GM12865 (cell line): ENCODE measurements at places on chromosomes 6 and 20.

DNA sequence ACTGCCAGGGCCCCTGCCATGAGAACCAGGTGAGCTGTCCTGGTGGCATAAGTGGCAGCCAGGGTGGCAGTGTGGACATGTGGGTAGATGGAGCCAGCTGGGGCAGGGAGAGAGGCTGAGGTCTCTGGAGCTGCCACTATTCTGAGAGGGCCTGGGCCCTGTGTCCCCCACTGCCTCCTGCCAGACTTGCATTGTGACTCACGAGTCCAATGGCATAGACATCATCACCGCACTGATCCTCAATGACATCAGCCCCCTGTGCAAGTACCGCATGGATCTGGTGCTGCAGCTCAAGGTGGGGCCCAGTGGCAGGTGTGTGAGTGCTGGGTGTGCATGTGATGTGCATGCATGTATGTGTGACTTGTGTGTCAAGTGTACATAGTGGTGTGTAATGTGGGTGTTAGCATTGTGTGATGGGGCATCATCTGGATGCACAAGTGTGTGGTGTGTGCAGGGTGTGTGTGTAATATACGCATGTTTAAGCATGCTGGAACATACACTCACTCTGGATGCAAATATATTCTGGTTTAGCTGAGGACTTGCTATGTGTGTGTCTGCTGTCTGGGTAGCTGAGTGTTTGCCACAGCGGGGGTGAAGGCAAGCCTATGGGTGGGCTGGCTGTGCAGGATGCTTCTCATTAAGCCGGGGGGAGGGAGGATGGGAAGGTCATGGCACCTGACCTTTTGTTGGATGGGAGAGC, 25.1 kb downstream of the UQCC2 start:
- no peak for DNase-seq

DNA sequence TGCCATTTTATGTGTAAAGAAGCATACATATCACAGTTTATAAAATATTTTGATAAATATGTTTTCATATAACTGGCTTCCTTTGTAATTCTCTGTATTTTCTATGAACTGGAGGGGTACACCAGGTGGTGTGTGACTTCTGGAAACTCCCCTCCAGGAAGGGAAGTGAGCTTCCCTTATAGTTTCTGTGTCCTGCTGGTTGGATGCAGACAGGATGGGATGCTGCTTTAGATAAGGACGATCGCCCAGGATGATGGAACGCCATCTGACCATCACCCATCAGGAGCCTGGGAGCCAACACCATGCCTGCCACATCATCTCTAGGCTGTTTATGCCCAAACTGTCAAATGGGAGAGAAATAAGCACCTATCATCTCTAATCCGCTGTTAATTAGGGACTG, 66.1 kb downstream of the SULF2 start:
- DNase-seq = no peak

DNA sequence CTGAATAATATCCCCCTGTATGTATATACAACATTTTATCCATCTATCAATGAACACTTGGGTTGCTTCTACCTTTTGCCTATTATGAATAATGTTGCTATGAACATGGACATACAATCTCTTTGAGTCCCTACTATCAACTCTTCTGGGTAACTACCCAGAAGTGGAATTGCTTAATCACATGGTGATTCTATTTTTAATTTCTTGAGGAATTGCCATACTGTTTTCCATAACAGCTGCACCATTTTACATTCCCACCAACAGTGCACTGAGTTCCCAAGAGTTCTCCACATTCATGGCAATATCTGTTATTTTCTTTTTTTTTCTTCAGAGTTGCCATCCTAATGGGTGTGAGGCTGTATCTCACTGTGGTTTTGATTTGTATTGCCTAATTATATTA, 88.3 kb downstream of the ZHX3 start:
- DNase-seq = no peak

DNA sequence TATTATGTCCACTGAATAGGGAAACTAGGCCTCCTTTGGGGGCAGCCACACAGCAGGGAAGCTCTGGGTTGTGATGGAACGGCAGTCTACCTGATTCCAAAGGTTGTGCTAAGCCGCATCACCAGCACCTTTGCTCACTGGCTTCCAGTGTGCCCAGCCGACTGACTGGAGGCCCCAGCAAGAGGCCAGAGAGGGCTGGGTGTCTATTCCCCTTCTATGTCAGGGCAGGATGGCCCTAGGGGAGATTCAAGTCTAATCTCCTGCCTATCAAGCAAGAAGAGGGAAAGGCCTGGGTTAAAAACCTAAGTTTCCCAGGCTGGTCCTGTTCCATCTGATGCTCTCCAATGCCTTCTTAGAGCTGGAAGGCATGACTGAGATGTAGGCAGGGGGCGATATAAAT, 53.6 kb downstream of the JPH2 start:
- no peak for DNase-seq

DNA sequence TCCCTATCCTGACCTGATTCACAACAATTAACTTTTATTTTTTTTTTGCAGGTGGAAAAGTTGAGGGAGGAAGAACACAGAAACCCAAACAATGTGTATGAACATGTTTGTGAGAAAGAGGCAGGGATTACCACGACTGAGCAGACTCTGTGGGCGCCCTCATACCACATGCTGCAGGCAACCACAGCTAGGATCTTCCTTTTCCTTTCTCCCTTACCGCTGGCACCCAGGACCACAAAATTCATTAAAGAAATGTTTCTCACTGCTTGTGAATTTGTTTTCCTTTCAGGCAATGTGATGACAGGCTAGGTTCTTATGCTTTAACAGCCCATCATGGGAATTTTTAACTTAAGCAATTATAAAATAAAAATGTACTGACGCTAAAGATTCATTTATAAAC, 287.1 kb downstream of the GMDS start:
- no peak for DNase-seq

DNA sequence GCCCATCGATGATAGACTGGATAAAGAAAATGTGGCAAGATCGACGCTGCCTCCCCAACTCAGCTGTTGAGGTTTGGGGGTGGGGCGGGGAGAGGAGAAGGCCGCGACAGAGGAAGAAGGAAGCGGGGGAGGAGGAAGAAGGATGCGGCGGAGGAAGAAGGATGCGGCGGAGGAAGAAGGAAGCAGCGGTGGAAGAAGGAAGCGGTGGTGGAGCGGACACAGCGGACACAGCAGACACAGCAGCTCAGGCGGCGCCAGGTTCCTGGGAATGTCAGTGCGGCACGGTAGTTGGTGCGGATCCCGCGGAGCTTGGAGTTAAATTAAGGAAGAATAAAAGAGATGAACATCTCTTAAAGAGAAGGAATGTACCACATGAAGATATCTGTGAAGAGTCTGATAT, 163.9 kb upstream of the NT5E start:
- no peak for DNase-seq

DNA sequence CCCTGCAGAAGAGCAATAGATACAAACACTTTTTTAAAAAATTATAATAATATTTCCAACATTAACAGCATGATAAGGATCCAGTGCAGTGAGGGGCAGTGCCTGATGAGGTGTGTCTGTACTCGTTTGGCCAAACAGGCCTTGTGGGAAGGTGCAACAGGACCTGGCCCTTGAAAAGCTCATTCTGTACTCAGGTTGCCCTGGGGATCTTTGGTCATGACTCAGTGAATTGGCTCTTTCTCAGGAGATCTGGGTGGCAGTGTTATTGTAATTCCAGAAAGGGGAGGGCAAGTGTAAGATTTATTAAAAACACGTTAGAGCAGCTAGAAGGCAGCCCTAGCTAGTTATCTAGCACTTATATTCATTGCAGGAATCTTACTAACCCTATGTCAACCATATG, 2.9 kb upstream of the SPINT3 start:
- DNase-seq = no peak

GRCh38 chr6:28758046-28758817, 165.6 kb downstream of the TRIM27 start:
- DNase-seq = peak; percentile 56

GRCh38 chr20:3470208-3470626, 601 bp upstream of the ATRN start:
- no peak for DNase-seq

- DNase-seq = no peak
Observed at GRCh38 chr6:107413966-107414645, 45.3 kb downstream of the PDSS2 start.

DNA sequence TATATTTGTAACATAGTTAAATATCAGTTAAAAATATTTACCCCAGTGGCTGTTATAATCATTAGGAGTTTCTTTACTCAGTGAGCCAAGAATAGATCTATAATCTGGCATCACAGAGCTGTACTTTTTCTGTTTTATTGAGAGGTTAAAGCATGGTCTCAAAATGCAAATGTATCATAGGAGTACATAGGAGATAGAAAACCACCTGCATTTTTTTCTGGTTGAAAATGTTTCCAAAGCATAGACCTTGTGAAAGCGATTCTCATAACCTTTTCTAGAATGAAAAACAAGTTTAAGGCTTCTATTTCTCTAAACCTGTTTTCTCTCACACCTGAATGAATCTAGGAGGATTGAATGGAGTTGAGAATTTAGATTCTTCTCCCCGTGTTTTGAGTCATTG, 14.4 kb downstream of the KCNQ5 start:
- peak; percentile 77 for DNase-seq

- DNase-seq = peak; percentile 50
Observed at GRCh38 chr6:83867527-83868161, 8.2 kb downstream of the CYB5R4 start.

- DNase-seq = no peak
Observed at GRCh38 chr20:5095931-5096330, 23.8 kb downstream of the PCNA start.

GRCh38 chr6:90493332-90493731, 93.5 kb downstream of the MAP3K7 start:
- DNase-seq = no peak

- DNase-seq = no peak
Observed at GRCh38 chr20:33846291-33846935, 35.3 kb downstream of the CHMP4B start.

GRCh38 chr6:150363733-150364132, 5.1 kb upstream of the IYD start:
- no peak for DNase-seq

DNA sequence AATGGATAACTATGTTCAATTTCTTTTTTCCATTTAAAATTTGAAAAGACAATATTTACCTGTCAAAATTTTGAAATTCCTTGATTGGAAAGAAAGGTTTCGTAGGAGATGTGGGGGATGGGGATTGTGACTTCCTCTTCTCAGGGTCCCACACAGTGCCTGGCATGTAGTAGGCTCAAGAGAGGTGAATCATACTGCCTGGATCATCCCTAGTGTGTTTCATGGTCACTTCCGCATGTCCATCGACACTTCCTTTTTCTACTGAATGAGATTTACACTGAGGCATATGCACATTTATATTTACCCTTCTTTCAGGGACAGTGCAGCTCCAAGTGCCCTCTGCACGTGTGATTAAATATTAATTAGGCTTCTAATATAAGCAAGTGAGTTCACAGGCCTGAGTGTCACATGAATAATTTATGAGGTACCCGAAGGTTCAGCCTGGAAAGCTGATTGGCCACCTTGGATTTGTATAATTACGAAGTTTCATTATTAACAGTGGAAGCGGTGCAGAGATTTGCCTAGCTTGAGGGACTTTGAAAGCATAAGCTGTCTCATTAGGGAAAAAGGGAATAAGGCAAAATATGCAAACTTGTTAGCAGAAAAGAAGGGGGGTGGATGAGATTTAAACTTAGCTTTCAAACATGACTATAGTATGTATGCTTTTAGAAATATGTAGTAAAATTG, 177.5 kb upstream of the MMS22L start:
- DNase-seq = no peak

DNA sequence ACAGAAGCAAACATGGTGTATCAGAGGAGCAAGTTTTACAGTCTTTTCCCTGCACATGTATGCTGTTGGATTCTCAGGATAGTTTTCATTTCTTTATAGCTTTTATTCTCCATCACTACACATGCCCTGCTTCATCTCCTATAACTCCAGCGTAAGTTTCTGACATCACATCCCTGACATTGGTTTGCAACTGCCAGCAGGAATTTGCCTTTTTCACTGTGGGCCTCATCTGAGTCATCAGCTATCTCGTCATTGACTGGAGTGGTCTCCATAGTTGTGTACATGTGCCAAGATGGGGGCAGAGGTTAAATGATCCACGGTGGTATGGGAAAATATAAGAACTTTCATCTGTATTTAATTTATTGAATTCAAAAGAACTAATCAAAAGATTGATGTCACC, 96.7 kb downstream of the SLX4IP start:
- DNase-seq = no peak

- no peak for DNase-seq
Observed at GRCh38 chr6:122969999-122970533, 26.0 kb upstream of the CLVS2 start.

DNA sequence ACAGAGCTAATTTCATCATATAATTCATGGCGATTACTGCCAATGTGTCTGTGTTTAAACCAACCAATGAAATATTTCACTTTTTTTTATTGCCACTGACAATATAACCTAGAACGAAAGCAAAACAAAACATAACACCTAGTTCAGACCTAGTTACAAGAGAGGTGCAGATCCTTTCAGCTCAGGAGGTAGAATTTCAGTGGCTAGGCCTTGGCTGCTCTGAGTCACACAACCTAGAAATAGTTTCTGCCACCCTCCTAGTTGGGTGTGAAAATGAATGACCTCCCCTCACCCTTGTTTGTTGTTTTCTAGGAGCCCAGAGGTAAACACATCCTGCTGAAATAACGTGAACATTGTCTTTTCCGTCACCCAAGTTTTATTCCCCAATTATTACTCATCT, 356.3 kb downstream of the HTR1B start:
- DNase-seq = peak; percentile 48

DNA sequence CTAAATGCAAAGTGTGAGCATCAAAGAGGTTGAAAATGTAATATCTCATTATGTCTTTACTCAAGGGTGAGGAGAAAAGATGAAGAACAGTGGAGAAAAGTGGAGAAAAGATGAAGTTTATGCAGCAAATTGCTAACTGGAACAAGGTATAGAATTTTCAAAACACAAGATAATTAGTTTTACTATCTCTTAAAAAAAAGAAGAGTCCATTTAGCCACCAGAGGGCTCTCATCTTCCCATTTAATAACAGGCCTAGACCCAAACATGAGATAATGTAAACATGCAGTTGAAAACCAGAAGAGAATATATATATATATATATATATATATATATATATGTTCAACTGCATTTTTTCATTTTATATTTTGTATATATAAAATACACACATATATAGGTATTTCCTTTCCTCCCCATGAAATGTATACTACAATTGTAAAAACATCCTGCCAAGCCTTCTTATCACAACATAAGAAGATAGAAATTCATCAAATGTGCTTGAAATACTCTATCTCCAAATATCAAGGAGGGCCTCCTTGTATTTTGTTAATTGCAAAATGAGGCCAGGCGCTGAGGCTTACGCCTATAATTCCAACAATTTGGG, 78.4 kb downstream of the ADTRP start:
- peak; percentile 72 for DNase-seq

DNA sequence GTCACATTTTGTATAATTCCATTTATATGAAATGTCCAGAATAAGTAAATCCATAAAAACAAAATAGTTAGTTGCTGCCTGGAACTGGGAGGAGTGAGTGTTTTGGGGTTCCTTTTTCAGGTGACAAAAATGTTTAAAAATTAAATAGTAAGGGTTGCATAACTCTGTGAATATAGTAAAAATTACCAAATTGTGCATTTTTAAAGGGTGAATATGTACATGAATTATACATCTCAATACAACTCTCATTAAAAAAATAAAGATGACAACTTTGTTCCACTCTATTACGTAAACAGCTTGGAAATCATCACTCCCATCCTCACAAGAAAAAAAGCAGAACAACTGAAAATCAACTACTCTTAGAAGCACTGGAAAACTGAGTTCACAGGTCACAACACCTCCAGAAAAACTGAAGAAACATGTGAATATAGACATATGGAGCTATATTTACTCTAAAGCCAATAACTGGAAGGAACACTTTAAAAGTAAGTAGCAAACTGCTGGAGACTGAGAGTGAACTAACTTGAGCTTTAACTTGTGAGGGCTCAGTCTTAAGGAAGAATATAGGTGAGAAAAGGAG, 40.0 kb downstream of the RANBP9 start:
- DNase-seq = no peak
